Cerebellum (tissue), 4 donors: ENCODE measurements at places on chromosomes 6 and 20. TPM values are rescaled to one million over a fixed set of nuclear protein-coding genes. Genes with fewer than 3 reads are reported as not detected.

The SASH1 gene
- total RNA-seq: 34.3 TPM

The C6orf163 gene
- 12.3 TPM for total RNA-seq

The TNNC2 gene
- total RNA-seq: 0.45 TPM

The TFAP2C gene
- total RNA-seq: not detected

GRCh38 chr6:56803594-56803993, 151.3 kb upstream of the BEND6 start:
- DNase-seq: no peak

DNA sequence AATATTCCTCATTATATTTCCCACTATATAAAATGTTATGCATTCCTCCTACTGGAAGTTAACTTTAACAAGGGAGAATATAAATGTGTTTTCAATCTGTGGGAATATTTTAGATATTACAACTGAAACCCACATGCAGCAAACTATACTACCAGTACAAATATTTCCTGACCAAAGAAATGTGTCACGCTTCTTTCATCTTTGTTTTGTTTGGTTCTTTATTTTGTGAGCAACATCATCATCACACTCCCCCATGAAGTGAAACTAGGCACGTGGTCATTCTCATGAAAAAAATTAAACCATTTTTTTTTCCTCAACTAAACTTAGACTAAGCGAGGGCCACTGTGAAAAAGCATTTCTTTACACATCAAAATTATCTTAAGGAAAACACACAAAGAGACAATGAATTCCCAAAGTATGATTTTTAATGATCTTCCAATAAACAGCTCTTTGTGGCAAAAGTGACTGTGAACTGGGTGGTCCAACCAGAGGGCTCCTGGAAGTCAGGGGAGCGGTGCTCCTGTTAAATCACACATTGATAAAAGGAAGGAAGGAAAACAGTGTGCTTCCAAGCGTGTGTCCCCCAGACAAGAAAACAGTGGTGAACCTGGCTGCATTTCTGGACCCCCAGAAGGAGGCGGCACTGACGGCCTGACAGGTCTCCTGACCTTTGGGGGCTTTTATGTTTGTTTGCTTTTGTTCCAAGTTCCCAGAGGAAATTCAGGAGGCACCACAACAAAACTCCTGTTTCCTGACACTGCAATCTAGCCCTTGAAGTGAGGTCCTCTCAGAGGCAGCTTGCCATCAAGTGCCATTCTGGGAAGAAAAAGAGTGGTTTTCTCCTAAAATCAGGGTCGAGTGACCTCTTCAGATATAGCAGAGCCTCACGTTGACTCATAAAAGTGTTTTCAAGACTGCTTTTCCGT, 166.8 kb upstream of the FOXQ1 start:
- no peak for DNase-seq

DNA sequence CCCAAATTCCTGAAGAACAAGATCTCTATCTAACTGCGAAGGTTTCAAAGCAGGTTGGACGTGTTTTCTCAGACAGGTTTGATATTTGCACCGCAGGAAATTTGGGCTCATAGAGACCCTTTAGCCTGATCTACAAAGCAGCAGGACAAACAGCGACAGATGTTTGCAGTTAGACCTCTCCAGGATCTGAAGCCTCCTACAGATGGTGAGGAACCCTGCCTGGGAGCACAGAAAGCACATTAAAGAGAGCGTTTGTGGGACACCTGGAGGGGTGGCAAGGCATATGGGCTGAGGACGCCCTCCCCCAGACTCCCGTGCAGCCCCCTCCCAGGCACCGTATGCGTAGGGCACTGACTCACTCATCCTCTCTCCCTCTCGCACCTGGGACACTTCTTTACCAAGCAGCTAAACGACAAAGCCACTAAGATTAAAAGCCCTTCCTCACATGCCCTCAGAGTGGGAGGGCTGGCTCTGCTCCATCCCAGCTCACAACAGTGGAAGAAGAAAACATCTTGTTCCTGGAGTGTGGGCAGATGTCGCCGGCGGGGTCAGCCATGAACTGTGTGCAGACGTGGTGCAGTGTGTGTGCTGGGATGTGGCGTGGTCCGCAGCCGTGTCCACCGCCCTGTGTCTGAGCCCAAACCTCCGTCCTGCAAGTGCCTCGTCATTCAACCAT, 249.7 kb upstream of the AFDN start:
- no peak for DNase-seq

GRCh38 chr20:33688938-33689424, 2.8 kb upstream of the E2F1 start:
- DNase-seq: no peak

- no peak for DNase-seq
Observed at GRCh38 chr6:138410972-138411880, 7.2 kb downstream of the HEBP2 start.

DNA sequence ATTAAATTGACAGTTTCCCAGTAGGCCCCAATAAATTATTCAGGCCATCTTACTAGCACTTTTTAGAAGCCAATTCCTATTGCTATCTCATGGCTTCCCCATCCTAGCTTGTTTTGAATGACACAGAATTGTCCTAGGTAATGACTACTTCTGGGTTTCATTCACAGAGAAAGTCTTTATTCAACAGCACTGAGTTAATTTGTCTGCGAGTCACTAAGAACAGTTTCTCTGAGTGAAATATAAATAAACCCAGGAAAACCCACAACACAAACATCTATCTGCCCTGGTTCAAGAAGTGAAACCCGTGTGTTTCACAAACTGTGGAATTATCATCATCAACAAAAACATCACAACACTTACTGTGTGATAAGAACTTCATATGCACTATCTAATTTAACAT, 1366.8 kb downstream of the EPHA7 start:
- DNase-seq: no peak

GRCh38 chr6:34157236-34157830, 11.4 kb upstream of the GRM4 start:
- DNase-seq: no peak

DNA sequence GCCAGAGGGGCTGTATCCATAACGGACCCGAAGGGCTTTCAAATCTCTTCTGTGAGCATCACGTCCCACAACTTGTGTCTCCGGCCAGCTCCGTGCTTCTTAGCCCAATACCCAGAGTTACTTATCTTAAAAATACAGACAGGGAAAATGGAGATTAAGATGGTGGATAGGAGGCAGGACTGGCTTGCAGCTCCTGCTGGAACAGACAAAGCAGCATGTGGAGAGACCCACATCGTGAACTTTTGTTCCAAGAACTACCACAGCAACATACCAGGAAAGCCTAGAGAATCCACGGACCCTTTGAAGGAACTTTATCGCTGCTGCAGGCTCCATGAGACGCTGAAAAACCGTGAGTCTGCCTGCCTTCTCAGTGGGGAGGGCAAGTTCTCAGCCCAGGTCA, 113.7 kb downstream of the RNASET2 start:
- DNase-seq: no peak

DNA sequence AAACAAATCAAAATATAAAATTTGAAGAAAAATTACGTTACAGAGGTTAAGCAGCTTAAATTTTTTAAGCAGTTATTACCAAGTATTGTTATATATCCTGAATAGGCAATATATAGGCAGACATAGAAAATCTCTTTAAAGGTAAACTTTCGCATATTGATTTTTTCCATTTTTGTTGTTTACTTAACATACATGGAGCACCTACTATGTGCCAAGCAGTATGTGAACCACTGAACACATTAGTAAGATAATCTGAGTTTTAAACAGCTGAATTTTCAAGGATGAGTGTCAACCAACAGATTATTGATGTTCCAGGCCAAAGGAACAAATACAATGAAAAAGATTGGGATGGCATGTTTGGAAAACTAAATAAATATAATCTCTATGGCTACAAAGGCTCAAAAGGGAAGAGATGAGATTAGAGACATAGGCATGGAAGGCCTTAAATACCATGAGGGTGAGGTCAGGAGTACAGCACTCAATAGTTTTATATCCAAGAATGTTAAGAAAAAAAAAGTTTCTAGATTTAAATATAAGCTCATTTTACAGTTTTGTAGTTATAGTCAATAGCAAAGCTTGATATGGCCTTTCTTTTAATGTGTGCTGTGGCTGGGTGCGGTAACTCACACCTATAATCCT, 277.5 kb downstream of the PTPRK start:
- no peak for DNase-seq

DNA sequence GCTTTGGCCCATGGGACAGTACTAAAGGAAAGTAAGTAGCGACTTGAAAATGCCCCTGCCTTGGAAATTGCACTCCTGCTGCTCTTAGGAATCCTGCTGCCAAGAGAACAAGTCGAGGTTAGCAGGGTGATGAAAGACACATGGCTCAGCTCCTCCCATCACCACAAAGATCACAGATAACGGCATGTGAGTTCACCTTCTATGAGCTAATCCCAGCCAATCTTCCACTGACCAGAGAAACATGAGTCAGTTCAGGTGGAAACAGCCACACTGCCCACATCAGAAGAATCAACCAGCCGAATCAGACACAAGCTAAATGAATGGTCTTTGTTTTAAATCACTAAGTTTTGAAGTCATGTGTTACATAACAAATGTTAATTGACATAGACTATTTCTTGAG, 106.3 kb downstream of the PRKN start:
- DNase-seq: no peak
